ENCODE measurements at places on chromosomes 6 and 20.

DNA sequence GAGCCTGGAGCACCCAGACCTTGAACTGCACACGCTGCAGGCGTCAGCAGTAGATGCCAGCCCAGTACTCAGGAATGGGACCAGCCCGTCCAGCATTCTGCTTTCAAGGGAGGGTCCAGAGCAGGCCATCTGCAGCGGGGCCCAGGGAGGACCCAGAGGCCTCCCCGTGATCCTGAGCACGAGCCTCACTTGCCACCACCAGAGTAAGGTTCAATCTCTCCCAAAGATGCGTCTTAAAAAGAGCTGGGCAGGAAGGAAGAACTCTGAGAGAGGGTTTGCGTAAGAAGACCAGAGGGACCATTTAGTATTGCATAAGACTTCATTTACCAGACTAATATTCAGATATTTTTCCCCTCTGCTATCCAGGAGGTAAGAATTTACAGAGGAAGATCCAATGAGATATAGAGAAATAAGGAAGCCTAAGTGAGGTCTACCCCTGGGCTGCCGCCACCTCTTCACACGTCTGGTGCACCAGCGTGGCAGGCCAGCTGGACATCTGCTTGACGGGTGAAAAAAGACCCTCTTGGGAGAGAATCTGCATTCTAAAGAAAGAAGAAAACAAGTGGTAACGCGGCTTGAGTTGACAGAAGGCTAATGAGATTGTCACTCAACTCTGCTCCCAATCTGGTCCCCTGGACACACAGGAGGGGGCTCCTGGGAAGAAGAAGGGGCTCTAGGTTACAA lies 107.3 kb downstream of the PRND start:
- DNase-seq: no peak

- no peak for DNase-seq
These were observed 293.8 kb downstream of the RFPL4B start for GRCh38 chr6:112640891-112641290.

- no peak for DNase-seq
These were observed 994 bp downstream of the CLDN20 start for GRCh38 chr6:155264693-155265320.

GRCh38 chr20:51958099-51959065 lies 156.1 kb upstream of the SALL4 start:
- DNase-seq: peak; percentile 55

GRCh38 chr6:140586426-140587061 lies 1212.1 kb upstream of the CITED2 start:
- DNase-seq: no peak

DNA sequence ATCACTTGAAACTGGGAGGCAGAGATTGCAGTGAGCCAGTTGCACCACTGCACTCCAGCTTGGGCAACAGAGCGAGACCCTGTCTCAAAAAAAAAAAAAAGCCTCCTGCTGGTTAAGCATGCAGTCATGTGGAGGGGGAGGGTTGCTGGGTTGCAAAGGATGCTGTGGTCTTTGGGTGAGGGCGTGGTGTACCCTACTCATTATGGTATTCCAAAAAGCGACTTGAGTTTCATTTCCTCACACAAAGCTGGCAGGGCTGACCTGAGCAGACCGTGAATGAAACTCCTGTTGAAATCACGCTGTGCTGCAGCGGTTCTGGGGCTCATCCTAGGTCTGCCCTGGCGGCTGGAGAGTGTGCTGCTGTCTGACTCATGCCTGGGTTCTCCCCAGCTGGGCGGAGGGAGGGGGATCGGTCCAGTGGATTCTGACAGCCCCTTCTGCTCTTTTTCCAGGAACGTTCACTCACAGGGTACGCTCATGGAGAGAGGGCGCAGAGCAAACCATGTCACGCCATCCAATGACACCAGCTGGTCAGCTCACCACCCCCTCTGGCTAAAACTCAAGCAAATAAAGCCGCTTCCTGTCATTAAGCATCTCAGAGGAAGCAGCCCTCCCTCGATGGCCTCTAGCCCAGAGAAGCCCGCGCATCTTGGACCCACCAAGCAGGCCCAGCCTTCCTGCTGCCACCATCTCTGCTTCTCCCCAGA lies 166.2 kb downstream of the SCML4 start:
- DNase-seq: no peak

GRCh38 chr20:7775072-7775471 lies 165.2 kb downstream of the HAO1 start:
- no peak for DNase-seq

GRCh38 chr20:62999580-62999979 lies 7.2 kb downstream of the BHLHE23 start:
- DNase-seq: no peak

DNA sequence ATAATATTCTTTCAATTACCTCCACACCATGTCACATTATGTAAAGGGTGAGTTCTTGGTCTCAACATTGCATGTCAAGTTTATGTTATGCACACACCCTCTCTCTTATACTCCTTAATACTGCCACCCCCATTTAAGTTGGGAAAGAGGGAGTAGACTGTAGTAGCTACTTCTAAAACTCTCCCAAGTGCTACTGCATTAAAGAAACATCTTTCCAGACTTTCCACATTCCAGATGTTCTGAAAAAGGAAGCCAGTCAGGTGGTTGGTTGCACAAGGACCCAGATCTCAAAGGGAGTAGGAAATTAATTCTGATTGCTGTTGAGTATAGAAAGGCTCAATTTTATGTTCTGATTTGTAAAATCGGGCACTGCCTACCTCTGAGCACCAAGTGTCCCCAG lies 419.5 kb downstream of the CD83 start:
- no peak for DNase-seq

GRCh38 chr6:147081076-147081609 lies 123.1 kb upstream of the STXBP5 start:
- DNase-seq: no peak

DNA sequence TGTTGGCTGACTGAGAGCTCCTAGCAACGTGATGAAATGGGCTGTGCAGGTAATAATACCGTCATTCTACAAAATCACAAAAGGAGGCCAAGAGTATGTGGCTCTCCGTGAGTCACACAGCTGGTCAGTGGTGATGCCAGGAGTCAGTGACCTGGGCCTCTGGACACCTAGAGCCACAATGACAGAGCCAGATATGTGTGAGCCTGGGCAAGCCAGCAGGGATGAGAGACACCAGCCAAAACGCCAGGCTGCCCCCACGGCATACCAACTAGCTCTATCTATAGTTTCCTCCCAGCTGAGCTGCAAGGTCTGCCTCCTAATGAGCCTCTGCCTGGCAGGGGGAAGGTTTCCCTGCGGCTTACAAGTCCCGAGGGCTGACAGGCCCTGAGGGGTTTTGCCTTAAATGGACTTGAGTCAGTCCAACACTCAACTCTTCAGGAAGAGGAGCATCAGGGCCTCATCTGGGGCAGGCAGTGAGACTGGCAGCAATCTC lies 70.0 kb downstream of the CPNE5 start:
- peak; percentile 80 for DNase-seq

DNA sequence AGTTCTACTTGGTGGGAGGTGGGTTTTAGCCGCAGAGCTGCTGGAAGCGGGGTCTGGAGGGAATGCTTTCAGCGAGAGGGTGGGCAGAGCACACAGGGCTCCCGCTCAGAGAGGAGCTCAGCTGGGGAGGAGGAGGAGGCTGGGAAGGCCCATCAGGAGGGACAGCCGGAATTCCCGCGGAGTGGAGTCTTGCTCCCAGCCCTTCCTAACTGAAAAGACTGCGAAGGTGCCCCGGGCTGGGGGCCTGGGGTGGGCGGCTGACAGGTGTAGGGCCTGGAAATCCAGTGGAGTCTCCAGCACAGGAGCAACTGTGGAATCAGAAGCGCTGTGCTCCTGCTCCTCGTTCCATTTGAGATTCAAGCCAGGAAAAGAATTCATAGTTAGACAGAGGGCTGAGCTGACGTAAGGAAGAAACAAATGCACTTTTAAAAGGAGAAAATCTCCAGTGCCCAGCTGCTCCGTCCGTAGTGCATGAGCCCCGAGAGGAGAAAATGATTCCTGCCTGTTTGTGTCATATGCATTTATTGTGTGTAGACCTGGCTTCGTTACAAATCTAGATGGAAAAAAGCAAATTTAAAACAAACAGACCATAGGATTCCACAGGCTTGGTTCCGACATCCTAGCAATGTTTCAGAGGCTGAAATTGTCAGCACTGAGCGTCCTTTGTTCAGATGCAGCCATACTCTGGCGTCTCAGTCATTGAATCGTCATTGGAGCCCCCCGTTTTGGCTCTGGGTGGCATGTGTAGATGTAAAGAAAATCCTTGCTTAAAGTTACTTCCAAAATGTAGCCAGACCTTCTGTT lies 197.7 kb downstream of the SMOC2 start:
- no peak for DNase-seq

- no peak for DNase-seq
These were observed 82.8 kb upstream of the HIVEP1 start for GRCh38 chr6:11929241-11929835.

GRCh38 chr6:125732398-125732797 lies 17.0 kb upstream of the HEY2 start:
- DNase-seq: no peak

DNA sequence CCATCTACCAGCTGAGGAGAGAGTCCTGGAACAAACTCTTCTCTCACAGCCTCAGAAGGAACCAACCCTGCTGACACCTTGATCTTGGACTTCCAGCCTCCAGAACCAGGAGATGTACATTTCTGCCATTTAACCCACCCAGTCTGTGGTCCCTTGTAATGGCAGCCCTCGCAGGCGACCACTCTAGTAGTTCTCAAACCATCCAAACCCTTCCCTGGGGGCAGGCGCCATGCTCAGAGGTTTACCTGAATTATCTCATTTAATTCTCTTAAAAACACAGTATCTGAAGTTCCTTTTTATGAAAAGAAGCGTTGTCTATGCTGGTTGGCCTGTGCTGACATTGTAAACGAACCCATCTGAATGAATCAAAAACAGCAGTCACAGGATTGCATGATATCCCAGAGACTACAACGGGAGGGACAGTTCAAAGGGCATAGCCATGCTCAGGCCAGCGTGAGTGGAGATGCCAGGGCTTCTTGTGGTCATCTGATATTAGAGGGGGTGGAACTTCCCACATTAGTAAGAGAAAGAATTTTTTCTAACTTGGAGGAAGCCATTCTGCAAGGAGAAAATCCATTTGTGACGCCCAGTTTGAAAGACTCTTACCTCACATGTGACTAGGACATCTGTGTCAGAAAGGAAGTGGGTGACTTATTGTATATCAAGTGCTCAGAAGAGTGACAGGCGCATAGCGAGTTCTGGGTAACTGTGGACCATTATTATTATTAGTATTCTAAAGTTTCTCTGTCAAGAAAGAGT lies 17.2 kb upstream of the TAGAP start:
- no peak for DNase-seq

All from cardiac muscle cell (in vitro differentiated cells and primary cell).